Spleen (tissue), 13 donors: ENCODE measurements at places on chromosomes 11 and 22. TPM values are rescaled to one million over a fixed set of nuclear protein-coding genes. Genes with fewer than 3 reads are reported as not detected.

DNA sequence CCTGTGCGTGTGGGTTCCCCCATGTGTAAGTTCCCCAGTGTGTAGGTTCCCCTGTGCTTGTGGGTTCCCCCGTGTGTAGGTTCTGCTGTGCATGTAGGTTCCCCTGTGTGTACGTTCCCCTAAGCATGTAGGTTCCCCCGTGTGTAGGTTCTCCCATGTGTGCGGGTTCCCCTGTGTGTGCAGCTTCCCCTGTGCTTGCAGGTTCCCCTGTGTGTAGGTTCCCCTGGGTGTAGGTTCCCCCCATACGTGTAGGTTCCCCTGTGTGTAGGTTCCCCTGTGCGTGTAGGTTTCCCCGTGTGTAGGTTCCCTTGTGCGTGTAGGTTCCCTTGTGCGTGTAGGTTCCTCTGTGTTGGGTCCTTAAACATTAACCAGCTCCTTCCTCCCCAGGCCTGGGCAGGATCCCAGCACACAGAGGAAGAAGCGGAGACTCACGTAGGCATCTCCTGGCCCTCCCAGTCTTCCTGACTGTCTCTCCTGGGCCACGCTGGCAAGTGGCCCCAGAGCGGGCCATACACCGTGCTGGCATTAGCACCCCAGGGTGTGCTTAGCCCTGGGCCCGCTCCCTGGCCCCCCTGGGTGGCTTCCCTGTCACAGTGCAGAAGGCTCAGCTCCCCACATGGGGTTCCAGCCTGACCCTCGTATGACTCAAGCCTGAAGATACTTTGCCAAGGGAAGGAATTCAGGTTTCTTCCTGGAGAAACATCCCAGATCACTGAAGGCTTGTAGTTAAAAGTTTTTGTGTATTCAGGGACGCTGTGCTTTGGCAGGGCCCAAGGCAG is 2.8 kb upstream of the GRAMD4 start:
- DNase-seq: no peak

DNA sequence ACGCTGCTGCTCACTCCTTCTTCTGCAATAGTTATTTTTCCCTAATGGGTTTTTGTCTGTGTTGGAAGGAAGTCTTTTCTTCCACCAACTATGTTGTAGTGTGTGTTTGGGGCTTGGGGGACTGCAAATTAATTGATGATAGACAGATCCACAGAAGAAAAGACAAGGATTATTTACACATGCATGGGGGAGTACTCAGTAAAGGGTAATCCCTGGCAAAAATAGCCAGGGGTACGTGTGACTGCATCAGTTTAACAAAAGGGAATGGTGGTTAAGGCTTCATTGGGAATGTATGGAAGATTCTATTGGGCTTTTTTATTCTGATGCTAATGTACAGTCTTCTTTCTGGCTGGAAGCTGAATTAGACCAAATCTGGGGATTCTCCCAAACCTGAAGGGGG is 20.2 kb upstream of the FEZ1 start:
- no peak for DNase-seq

GRCh38 chr11:12968826-12969225 is 40.3 kb upstream of the RASSF10 start:
- DNase-seq: no peak

GRCh38 chr11:83881428-83881827 is 595.3 kb upstream of the CCDC90B start:
- DNase-seq: no peak

- no peak for DNase-seq
Measured at GRCh38 chr11:108483163-108483562, 15.0 kb downstream of the POGLUT3 start.

DNA sequence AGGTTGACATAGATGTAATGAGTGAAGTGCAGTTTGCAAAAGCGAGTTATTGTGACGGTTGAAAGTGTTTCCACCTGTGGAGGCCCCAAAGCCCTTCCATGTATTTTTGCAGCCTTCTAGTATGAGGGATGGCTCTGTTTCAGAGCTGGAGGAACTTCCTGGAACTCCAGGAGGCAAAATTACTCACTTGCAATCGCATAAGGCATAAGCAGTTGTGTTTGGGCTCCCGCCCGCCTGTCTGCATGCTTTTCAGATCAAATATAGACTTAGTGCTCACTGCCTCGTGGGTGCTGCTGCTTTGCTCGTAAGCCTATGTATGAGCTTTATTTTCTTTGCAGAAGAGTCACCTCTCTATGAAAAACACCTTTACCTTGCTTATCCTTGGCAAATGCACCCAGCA is 146.8 kb upstream of the LARGE1 start:
- DNase-seq: no peak

GRCh38 chr11:60718524-60719316 is 5.8 kb upstream of the MS4A18 start:
- DNase-seq: no peak

DNA sequence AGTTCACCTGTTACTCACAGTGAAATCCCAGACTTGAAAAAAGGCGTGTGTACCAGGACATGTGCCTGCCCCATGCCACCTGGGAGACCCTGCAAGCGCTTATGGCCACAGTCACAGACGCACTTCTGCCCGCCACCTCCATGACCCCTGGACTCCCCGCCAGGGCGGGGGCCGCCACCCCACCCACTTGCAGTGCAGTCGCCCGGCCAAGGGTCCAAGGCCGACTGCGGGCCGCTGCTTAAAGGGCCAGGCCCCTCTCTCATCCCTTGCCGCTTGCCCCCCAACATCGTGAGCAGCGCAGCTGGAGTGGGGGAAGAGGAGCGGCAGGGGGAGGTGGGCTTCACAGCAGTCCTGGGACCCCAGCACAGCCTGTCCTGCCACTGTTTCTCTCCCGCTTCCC is 10.8 kb downstream of the DUSP8 start:
- no peak for DNase-seq

DNA sequence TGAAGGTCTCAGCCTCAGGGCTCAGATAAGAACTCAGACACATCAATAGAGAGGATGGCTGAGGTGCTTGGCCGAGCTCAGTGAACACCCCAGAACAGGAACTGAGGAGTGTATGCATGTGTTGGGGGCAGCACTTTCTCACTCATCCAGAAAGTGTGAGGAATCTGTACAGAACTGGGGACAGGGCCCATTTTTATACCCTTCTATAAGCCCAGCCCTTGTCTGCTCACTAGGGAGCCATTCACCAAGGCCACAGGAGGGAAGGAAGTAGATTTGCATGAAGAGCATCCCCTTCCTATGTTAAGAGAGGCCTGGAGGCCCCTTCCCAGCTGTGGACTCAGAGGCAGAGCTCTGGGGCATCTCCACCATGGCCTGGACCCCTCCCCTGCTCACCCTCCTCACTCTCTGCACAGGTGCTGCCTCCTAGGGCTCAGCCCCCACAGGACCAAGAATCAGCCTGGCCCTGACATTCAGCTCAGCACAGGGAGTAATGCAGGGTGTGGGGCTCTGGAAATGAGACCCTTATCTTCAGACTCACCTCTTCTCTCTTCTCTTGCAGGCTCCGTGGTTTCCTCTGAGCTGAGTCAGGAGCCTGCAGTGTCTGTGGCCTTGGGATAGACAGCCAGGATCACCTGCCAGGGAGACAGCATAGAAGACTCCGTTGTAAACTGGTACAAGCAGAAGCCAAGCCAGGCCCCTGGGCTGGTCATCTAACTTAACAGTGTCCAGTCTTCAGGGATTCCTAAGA is 39.9 kb upstream of the GGTLC2 start:
- DNase-seq: no peak

DNA sequence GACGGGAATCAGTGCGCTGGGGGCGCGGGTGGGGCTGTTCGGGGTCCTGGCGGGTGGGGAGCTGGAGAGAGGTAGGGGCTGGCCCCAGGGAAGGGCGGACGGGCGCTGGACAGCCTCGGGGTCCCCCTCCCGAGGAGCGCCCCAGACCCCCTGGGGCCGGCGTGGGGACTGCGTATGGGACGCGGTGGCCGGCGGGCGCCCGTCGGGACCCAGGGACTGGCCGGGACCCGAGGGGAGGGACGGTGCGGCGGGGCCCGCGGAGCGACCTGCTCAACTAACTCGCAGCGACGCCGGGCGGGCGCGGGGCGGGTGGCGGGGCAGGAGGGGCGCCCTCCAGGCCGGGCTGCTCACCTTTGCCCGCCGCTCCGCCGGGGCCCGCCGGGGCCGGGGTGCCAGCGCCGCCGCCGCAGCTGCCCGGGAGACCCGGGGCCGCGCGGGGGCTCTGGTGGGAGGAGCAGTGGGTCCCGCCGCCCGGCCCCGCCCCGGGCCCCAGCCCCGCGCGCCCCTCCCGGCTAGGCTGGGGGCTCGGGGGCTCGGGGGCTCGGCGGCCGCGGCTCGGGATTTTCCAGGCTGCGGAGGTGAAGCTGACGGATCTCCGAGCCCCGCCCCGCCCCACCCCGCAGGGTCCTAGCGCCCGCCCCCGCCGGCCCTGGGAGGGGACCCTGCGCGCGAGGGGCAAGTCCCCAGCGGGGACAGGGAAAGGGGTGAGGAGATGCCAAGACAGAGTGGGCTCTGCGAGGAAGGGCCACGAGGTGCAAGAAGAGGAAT is 12.3 kb downstream of the STARD10 start:
- DNase-seq: peak; percentile 89

DNA sequence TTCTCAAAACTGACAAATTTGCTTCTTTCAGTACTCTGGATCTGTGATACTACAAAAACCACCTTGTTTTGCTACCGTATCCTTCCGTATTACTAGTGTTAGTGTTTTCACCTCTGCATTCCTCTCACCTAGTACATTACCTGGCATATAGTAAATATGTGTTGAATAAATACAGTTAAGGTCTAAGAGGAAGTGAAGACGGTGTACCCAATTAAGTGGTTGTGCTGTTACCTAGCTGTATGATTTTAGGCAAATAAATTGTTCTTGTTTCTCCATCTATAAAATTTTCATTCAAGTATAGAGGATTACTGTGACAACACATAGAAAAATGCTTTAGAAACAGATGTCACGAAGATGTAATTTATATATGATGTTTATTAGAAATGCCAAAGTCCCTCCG is 8.9 kb downstream of the BCL2L13 start:
- DNase-seq: no peak

GRCh38 chr11:816433-816779 is 2.3 kb upstream of the PNPLA2 start:
- no peak for DNase-seq

- DNase-seq: no peak
Measured at GRCh38 chr11:8545698-8546366, 48.2 kb downstream of the STK33 start.

DNA sequence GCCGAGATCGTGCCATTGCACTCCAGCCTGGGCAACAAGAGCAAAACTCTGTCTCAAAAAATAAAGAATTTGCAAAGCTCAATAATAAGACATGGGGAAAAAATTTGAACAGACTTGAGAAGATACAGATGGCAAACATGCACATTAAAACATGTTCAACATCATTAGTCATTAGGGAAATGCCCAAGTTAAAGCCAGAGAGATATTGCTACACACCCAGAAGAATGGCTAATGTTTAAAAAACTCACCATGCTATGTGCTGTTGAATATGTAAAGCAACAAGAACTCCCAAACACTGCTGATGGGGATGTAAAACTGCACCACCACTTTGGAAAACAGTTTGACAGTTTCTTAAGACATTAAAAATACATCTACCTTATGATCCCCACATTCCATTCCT is 12.6 kb downstream of the LRRC75B start:
- DNase-seq: no peak

GRCh38 chr11:127412234-127412633 is 411.7 kb upstream of the KIRREL3 start:
- DNase-seq: no peak

The RTN4RL2 gene
- 0.73 TPM for polyA plus RNA-seq

The FXYD2 gene
- 18.4 TPM for polyA plus RNA-seq

The KRTAP5-5 gene
- polyA plus RNA-seq: not detected

The DGCR6 gene
- 1.0 TPM for polyA plus RNA-seq

The FXYD6 gene
- polyA plus RNA-seq: 71.5 TPM

The CCDC188 gene
- 1.7 TPM for polyA plus RNA-seq

The CRYAB gene
- polyA plus RNA-seq: 26.1 TPM

The KRTAP5-9 gene
- 0.29 TPM for polyA plus RNA-seq

The ROBO4 gene
- 53.2 TPM for polyA plus RNA-seq

The ART1 gene
- not detected for polyA plus RNA-seq

The TYR gene
- polyA plus RNA-seq: not detected

The CASP5 gene
- 2.0 TPM for polyA plus RNA-seq

The TPP1 gene
- polyA plus RNA-seq: 61.6 TPM
